ENCODE measurements at places on chromosomes 2 and 18. TPM values are rescaled to one million over a fixed set of nuclear protein-coding genes. Genes with fewer than 3 reads are reported as not detected.

OR6B2 gene
- total RNA-seq, result not detected

FOXD4L1 gene
- 0.23 TPM for total RNA-seq

CXCR1 gene
- 0.37 TPM for total RNA-seq

SEPTIN10 gene
- 78.0 TPM for total RNA-seq

BOLL gene
- total RNA-seq, result not detected

SLC9A4 gene
- total RNA-seq, result not detected

DCDC2C gene
- total RNA-seq, result not detected

RAB17 gene
- total RNA-seq, result 4.6 TPM

CRYGB gene
- not detected for total RNA-seq
